Hippocampal formation (tissue), 2 donors: ENCODE measurements at places on chromosomes 1 and 21.

GRCh38 chr1:197928849-197929336, 11.7 kb downstream of the LHX9 start:
- no peak for DNase-seq

DNA sequence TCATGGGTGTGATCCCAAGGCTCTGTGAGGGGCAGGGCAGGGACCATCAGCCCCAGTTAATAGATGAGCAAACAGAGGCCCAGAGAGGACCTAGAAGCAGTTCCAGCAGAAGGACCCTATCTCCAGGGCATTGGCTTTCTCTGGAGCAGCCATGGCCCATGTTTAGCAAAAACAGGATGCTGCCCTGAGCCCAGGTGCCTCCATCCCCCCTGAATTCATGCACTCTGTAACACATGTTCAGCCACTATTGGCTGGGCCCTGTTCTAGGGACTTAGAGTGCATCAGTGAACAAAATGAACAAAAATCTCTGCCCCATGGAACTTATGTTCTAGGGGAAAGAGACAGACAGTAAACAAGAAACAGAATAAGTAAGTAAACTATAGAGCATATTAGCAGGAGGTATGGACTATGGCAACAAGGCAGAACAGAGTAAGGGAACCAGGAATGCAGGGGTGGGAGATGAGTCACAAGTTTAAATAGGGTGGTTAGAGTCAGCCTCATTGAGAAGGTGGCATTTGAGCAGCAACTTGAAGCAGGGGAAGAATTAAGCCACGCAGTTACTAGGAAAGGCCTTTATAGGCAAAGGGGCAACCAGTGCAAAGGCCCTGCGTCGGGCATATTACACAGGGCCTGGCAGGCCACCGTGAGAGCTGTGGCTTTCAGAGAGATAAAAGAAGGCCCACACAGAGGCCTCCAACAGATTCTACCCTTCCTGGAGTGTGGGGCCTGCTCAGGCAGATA, 185.9 kb upstream of the EDN2 start:
- no peak for DNase-seq

- DNase-seq = peak; percentile 52
Observed at GRCh38 chr1:180533266-180533987, 25.3 kb upstream of the OVAAL start.

- no peak for DNase-seq
Observed at GRCh38 chr1:190747704-190748103, 270.0 kb upstream of the BRINP3 start.

- DNase-seq = no peak
Observed at GRCh38 chr1:20658166-20658915, 2.8 kb downstream of the DDOST start.
